Vagina (tissue), 2 donors: ENCODE measurements at places on chromosomes 4 and X. TPM values are rescaled to one million over a fixed set of nuclear protein-coding genes. Genes with fewer than 3 reads are reported as not detected.

DNA sequence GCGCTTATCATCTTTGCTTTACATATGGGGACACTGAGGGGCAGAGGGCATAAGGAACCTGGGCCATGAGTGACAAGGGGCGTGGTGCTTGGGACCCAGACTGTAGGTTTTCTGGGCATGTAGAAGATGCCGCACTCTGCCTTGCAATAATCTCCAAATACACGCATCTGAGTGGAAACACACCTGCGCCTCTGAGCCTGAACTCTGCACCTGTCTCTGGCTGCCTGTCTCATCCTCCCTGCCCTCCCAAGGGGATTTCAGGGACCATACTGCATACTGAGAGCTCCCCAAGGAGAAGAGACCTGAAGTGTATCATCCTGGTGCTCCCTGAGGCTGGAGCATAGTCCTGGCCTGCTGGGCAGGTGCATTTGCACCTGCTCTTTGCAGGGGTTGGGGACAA lies 34.7 kb upstream of the ASMTL start:
- no peak overlapping the region for H3K4me3 ChIP-seq
- DNase-seq, result no peak
- no peaks in the 10 kb centered on the region for H3K36me3 ChIP-seq
- H3K4me1 ChIP-seq, result no peaks in the 10 kb centered on the region

ALPK1 gene
- total RNA-seq, result 32.2 TPM

DNA sequence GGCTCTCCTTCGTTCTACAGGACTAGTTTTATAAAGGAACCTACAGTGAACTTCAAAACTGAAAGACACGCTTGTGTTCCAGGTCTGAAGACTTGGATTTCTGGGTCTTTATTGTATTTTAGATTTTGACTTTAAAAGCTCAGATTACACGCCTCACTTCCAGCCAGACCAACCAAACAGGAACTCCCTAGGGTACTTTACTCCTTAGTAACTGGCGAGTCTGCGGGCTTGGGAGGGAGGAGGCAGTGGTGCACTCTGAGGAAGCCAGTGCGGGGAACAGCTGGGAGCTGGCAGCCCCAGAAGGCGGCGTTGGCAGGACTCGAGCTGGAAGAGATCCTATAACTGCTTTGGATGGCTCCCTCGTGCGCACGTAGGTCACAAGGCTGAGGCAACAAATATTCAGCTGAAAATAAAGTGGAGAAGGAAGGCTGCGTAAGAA lies 391 bp upstream of the PHKA1 start:
- no peaks in the 10 kb centered on the region for H3K36me3 ChIP-seq
- DNase-seq, result no peak
- H3K4me1 ChIP-seq, result no peaks in the 10 kb centered on the region
- H3K27me3 ChIP-seq, result no peaks in the 10 kb centered on the region
- peak overlapping the region; percentile 74 for H3K27ac ChIP-seq

DNA sequence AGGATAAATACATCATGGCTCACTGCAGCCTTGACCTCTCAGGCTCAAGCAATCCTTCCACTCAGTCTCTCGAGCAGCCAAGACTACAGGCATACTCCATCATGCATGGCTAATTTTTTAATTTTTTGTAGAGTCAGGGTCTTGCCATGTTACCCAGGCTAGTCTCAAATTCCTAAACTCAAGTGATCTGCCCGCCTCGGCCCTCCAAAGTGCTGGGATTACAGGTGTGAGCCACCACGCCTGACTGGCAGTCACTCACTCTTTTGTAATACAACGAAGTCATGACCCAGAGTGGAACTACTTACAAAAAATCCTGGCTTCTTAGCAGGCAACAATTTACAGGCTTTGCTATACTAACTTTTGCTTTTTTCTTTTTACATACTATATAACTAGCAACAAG lies 100.7 kb upstream of the MAP3K15 start:
- no peaks in the 10 kb centered on the region for H3K27me3 ChIP-seq
- H3K4me3 ChIP-seq, result no peak overlapping the region
- H3K4me1 ChIP-seq, result peaks cover 4% of the 10 kb centered on the region
- no peak for DNase-seq

TLL1 gene
- 7.9 TPM for total RNA-seq

DNA sequence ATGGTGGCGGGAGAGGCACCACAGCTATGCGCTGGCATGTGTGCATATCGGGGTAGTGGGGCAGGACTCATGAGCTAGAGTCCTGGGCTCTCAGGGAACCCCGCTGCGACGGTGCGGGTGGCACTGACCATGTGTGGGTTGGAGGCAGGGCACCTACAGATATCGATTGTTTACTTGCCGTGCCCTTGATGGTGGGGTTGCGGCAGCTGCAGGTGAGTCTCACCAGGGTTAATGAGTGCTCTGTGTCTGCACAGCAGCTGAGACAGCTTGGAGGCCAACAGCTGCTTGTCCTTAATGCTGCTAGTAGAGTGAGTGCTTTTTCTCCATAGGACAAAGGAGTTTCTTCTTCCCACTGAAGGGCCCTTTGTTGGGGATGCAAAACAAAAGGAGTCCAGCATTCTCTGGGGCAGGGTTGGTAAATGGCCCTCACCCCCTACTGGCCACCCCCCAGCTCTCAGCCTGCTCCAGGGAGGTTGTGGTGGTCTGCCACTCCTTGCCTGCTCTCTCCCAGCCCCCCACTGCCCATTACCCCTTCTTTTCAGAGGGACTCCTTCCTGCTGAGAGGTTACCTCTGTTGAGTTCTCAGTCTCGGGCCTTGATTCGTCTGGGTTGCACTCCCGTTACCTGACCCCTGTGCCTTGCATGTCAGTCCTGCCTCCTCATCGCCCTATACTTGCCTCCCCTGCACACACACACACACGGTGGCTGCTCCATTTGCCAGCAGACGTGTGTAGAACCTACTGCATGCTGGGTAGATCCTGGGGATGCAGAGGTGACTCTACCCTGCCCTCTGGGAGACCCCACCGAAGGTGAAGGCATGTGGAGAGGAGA lies 52.8 kb downstream of the TBC1D14 start:
- no peak for DNase-seq
- H3K27ac ChIP-seq, result no peak overlapping the region
- no peaks in the 10 kb centered on the region for H3K27me3 ChIP-seq

- DNase-seq, result no peak
- H3K27ac ChIP-seq, result no peak overlapping the region
- H3K4me3 ChIP-seq, result no peak overlapping the region
- no peaks in the 10 kb centered on the region for H3K27me3 ChIP-seq
- no peaks in the 10 kb centered on the region for H3K36me3 ChIP-seq
Measured at GRCh38 chrX:146614663-146615478, 194.7 kb upstream of the CXorf51B start.

ZBTB33 gene
- total RNA-seq, result 8.8 TPM

SPANXA2 gene
- total RNA-seq, result not detected

- no peaks in the 10 kb centered on the region for H3K4me1 ChIP-seq
- H3K36me3 ChIP-seq, result no peaks in the 10 kb centered on the region
- H3K27me3 ChIP-seq, result no peaks in the 10 kb centered on the region
- no peak overlapping the region for H3K27ac ChIP-seq
- H3K4me3 ChIP-seq, result no peak overlapping the region
Measured at GRCh38 chrX:146278381-146278780, 460.8 kb downstream of the SLITRK2 start.

DNA sequence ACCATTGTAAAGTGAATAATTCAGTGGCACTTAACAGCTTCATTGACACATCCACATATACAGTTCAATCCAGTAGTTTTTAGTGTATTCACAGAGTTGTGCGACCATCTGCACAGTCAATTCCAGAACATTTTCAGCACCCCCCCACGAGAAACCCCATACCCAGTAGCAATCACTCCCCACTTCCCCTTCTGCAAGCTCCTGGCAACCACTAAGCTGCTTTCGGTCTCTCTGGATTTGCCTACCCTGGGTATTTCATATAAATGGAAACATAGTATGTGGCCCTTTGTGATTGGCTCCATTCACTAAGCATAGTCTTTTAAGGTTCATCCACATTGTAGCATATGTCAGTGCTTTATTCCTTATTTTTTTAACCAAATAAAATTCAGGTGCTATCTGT lies 10.0 kb downstream of the MSL3 start:
- H3K27me3 ChIP-seq, result no peaks in the 10 kb centered on the region
- H3K27ac ChIP-seq, result no peak overlapping the region
- H3K4me3 ChIP-seq, result no peak overlapping the region
- H3K4me1 ChIP-seq, result no peaks in the 10 kb centered on the region
- H3K36me3 ChIP-seq, result peaks cover 30% of the 10 kb centered on the region

RASSF6 gene
- 16.9 TPM for total RNA-seq

OPRPN gene
- not detected for total RNA-seq

DNA sequence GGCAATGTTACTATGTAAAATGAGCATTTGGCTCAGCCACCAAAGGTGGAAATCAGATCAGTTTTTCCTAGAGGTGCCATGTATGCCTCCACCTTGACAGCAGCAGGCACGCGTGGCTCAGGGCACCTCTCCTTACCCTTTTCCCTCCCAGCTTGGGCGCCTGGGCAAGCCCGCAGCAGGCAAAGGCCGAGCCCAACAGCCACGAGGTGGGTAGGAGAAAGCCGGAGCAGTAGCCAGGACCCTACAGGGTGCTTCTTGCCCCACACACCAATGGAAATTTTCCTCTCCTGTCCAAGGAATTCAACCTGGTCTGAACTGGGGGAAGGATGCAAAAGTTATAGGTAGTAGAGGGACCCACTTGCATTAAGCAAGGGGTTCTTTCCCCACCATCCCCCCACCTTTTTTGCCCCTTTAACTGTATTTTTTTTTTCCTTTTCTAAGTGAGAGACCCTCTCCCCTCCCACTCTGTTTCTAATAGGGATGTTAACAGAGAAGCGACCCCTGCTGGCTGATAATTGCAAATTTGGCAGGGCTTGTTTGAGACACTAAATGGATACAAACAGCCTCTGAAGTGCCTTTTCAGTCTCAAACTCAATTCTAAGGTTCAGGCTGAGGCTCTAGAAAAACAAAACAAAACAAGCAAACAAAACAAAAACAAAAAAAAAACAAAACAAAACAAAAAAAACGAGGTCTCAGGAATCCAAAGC lies 895.1 kb downstream of the PCDH18 start:
- no peak overlapping the region for H3K4me3 ChIP-seq
- no peaks in the 10 kb centered on the region for H3K4me1 ChIP-seq
- no peak overlapping the region for H3K27ac ChIP-seq
- no peak for DNase-seq
- H3K27me3 ChIP-seq, result no peaks in the 10 kb centered on the region

DNA sequence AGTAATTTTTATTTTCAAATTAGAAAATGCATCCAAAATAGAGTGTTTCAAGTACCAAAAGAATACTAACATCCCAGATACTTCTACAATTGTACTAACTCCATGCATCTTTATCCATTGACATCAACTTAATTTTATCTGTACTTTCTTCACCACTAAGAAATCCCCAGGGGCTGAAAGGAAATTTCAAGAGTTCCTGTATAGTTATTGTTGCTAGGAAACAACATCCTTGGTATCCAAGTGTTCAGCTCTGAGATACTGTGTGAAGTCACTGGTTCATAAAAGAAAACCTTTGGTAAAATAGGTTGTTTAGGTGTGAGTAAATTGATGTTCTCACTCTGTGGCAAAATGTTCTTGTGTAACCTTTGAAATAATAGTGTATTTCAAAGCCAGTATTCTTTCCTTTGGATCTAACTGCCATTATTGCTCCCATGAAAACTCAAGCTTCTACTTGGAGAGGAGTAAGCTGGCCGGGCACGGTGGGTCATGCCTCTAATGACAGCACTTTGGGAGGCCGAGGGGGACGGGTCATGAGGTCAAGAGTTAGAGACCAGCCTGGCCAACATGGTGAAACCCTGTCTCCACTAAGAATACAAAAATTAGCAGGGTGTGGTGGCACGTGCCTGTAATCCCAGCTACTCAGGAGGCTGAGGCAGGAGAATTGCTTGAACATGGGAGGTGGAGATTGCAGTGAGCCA lies 72.9 kb downstream of the COMMD8 start:
- H3K4me1 ChIP-seq, result no peaks in the 10 kb centered on the region
- H3K36me3 ChIP-seq, result no peaks in the 10 kb centered on the region
- no peak overlapping the region for H3K4me3 ChIP-seq
- H3K27me3 ChIP-seq, result no peaks in the 10 kb centered on the region
- no peak overlapping the region for H3K27ac ChIP-seq

SMIM43 gene
- total RNA-seq, result not detected
